ENCODE measurements at places on chromosomes 2 and 18.

- no peak for DNase-seq
Measured at GRCh38 chr18:29084120-29084519, 907.2 kb upstream of the CDH2 start.

GRCh38 chr18:10560452-10561045 is 34.7 kb downstream of the NAPG start:
- peak; percentile 25 for DNase-seq

GRCh38 chr18:49491534-49491856 is 4.5 kb upstream of the C18orf32 start:
- DNase-seq, result no peak

DNA sequence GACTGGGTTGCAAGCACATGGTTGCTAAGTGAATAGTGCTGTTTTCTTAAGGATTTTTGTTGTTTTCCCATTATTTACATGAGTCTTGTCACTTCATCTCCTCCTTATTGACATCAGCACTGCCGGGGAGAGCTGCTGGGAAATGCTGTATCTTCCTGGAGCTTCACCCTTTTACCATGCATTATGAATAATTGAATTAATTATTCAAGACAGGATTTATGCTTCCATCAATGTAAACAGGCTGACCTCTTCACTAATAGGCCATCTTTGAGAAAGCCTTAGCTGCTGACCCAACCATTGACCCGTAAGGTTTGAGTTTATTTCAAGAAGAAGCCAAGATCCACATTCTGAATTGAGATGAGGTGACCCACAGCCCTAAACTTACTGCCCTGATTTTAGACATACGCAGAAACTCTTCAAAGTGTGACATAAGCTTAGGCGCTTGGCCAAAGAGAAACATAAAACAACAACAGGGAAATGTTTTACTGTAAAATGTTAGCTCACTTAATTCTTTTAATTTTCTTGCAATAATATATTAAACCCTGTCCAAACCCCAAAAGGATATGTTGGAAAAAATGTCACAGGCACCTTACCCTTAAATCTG is 365.5 kb upstream of the SYT4 start:
- no peak for DNase-seq

GRCh38 chr2:138499684-138500083 is 1.9 kb upstream of the SPOPL start:
- DNase-seq, result no peak

GRCh38 chr2:144526831-144527230 is 6.9 kb upstream of the ZEB2 start:
- no peak for DNase-seq

GRCh38 chr2:37585295-37585908 is 86.0 kb downstream of the CDC42EP3 start:
- DNase-seq, result no peak

DNA sequence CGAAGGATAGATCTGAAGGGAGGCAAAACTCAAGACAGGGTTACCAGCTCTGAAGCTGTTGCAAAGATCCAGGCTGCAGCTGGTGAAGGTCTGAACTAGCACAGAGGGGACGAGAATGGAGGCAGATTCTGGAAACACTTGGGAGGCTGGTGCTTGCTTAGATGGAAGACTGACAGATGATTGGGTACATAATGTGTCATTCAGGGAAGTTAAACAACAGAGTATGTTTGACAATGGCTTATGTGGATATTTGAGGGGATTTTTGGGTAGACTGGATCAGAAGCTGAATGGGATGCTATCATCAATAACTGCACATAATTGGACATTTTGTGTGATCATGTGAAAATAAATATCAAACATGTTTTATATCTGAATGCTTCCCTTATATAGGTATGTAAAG is 2.3 kb upstream of the ZNF396 start:
- no peak for DNase-seq

DNA sequence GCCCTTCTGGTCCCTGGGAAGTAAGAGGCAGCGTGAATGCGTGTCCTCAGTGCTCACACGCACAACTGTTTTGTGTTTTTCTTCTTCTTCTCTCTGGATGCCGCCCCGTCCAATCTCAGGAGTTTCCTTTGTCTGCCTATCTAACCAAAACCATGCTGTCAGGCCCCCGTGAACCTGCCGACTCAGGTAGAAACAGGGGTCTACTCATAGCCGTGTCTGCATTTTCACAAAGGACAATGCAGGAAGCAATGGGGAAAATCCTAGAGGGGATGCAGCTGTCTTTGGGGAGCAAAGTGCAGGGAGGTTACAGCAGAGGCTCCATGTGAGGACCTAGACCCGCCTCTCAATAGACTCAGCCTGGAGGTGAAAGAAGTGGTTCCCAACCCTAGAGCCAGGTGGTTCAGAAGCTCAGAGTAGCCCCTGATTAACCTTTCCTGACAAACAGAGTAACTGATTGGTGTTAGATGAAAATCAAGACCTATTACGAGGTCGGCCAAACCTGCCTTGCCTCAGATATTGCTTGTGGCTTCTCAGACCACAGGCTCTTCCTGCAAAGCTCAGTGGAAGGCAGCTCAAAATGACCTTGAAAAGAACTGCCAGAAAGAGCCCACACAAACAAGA is 49.3 kb downstream of the CD226 start:
- no peak for DNase-seq

DNA sequence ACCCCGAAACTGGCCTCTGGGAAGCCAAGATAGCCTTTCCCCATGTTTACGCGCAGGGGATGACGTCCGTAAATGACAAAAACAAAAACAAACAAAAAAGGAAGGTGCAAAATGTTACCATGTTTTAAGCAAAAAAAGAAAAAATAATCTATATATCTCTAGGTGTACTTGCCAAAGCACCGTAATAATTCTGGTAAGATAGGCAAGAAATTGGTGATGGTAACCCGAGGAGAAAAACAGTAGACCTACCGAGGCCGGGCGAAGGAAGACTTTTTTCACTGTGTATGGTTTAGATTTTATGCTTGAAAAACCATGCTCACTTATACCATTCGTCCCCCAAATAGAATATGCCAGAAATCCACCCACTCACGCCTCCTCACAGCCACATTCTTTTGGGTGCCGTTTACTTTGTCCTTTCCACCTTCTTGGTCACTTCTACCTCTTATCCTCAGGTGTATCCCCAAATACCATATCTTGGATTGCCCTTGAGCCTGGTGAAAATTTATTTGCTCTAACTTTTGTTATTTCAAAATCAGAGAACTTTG is 8.0 kb downstream of the GATA6 start:
- DNase-seq, result no peak

- no peak for DNase-seq
Measured at GRCh38 chr2:11809586-11810236, 63.3 kb downstream of the LPIN1 start.

- DNase-seq, result no peak
Measured at GRCh38 chr2:216083464-216084281, 2.0 kb downstream of the TMEM169 start.

- peak; percentile 24 for DNase-seq
Measured at GRCh38 chr2:8543383-8544170, 138.3 kb upstream of the ID2 start.

DNA sequence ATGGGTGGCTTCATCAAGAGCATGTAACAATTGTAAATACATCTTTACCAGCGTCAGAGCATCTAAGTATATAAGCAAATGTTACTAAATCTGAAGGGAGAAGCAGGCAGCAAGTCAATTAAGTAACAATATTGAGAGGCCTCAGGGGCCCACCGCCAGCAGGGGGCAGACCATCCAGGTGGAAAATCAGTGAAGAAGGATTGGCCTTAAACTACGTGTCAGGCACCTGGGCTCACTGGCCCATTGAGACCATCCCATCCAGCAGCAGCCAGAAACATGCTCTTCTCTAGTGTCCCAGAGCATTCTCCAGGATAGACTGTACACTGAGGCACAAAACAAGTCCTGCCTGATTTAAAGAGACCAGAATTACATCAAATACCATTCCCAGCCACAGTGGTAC is 96.2 kb upstream of the SNTG2 start:
- peak; percentile 10 for DNase-seq

- DNase-seq, result no peak
Measured at GRCh38 chr2:171173087-171173486, 12.4 kb upstream of the TLK1 start.

GRCh38 chr2:95268211-95269035 is 5.8 kb upstream of the PROM2 start:
- DNase-seq, result no peak

DNA sequence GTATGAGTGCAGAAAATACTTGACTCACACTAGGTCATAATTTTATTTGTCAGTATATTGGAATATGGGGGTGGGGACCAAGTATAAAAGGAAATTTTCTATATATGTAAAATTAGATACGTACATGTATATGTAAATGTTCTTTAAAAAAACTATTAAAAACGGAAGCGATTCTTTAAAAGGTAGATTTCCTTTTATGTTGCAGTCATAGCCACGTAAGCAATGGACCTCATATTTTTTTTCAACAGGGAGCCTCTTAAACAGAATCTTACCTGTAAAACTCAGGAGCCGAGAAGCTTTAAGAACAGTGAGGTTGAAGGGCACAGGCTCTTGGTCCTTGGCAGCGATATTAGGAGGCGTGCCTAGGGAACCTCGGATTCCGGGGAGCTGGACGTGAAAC is 3.3 kb downstream of the RHBDD1 start:
- DNase-seq, result no peak

GRCh38 chr2:135948141-135948540 is 37.3 kb downstream of the DARS1 start:
- no peak for DNase-seq

- no peak for DNase-seq
Measured at GRCh38 chr2:37555457-37555856, 116.0 kb downstream of the CDC42EP3 start.

- DNase-seq, result no peak
Measured at GRCh38 chr2:220442012-220442411, 814.6 kb downstream of the SLC4A3 start.

DNA sequence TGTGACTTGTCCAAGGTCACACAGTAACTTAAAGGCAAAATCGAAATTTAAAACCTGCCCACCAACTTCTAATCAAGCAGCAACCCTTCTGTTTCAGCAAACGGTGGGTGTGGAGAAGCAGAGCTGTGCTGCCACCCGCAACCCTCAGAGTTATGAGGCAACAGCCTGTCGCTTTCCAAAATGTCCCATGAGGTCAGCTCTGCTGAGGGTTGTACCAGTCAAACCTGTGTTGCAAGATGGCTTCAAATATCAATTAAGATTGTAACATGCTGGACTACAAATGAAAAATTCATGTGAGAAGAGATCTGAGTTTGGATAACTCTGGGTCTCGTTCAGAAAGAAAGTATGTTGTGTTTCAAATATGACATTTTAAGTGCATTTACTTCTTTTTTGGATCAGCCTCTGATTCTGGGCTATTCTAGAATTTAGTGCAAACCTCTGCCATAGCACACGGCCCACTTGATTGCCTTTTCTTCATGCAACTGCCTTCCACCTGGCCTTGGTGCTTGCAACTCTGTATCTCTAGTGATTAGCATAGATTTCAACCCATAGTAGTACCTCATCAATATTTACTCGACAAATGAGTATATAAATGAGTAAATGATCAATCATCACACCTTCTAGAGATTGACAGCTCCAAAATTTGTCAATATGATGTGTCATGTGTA is 69.3 kb downstream of the TIMM21 start:
- no peak for DNase-seq

DNA sequence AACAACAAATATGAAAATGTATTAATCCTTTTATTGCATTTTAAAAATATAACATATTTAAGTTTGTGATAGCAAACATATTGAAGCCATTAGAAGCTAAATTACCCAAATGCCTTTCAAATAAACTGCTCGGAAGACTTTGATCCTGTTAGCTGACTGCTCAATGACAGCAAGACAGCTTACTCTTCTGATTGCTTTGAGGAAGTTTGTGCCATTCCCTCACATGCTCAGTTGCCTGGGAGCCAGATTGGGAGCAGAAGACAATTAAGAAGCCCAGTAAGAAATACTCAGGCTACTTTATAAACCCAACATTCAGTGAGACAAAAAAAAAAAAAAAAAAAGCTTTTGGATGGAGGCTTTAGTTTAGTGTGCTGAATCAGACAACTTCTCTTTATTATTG is 407.1 kb upstream of the SOX11 start:
- no peak for DNase-seq

DNA sequence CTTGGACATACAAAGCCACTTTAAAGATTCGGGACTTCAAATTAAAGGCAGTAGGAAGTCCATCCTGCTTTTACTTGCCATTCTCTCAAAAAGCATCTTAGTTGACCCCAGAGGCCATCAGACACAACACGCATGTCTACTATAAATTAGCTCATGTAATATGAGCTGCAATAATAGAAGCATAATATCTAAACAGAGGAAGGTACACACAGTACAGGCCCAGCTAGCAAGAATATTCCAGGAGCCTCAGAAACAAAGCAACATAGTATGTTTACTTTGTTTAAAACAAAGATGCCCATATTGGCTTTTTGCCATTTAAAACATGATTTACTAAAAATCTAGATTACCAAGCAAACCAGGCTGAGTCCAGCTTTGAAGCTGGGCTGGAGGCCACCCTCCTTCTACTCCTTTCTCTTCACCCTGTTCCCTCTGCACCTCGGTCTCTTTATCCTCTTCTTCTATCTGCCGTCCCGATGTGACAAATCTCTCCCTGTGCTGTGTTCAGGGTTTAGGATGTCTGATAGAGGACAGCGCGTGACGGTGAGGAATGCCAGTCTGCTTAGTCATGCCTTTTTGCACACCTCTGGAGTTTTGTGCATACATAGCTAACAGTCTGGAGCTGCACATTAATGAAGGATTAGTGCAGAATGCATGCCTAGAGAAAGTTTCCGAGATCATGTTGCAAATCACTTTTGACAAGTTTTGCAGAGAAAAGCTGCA is 28.2 kb downstream of the DTNA start:
- no peak for DNase-seq

GRCh38 chr2:60450488-60450887 is 103.0 kb downstream of the BCL11A start:
- no peak for DNase-seq

- no peak for DNase-seq
Measured at GRCh38 chr2:26080356-26080755, 46.5 kb downstream of the RAB10 start.

GRCh38 chr18:1438967-1439366 is 534.3 kb downstream of the ADCYAP1 start:
- no peak for DNase-seq

GRCh38 chr2:155546721-155547555 is 785.6 kb downstream of the NR4A2 start:
- no peak for DNase-seq

DNA sequence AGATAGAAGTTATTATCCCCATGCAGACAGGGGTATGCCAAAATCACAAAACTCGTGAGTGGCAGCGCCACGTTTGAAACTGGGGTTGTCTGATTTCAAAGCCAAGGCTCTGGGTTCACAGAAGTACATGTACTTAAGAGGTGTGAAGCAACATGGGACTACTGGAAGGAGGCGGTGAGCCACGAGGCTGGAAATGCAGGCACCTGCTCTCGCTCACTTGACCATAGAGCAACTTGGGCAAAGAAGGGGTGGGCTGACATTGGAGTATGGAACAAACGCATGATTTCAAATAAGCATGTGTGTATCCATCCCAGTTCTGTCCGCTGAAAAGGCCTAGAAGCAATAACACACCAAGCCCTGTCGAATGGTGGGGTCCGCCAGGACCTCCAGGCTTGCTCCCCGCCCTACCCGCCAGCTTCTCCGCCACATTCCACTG is 593 bp upstream of the ACTR2 start:
- no peak for DNase-seq

- no peak for DNase-seq
Measured at GRCh38 chr2:167480232-167480985, 592.1 kb downstream of the XIRP2 start.

Data from AG09319 (cell line).